ENCODE measurements at places on chromosomes 7 and 10.

DNA sequence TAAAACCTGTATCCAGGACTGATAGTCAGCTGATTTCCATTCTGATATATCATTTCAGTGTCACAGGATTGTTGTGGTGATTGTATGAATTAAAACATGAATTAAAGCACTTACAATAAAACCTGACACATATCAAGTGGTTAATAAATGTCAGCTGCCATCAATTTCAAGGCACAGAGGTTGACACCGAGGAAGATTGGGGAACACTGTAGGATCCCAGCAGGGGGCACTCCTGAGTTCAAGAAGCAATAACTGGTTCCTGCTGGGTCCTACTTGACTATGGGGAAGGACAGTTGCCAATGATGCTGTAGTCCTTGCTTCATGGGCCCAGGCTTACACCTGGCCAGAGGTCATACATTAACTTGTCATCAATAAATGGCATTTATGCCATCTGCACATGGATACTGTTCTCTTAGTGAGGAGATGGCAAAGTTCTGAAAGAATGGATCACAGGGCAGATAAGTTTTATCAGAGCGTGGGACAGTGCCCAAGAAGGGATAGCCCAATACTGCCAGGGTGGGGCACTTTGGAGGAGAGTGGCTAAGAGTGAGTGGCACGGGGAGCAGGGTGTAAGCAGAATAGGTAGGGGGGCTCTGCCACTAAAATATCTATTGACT, 24.1 kb downstream of the FZD1 start:
- DNase-seq: peak; percentile 71

DNA sequence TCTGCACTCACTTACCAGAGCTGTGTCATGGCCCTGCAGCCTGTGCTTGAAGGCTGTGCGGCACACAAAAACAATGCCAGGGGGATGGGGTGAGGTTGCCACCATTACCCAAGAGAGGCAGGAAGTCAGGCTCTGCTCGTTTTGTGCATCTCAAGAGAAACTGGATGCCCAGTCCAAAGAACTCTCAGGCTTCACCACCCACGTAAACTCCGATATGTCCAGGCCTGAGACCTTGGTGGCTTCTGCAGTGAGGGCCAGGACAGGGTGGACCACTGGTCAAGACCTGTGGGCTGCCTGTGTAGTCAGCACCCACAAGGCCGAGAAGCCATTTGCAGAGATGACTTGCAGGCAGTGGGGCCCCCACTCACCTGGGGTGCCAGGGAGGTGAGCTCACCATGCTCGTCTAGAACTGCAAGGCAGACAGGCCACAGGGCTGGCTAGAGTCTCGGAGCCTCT, 54.7 kb upstream of the EBF3 start:
- DNase-seq: no peak

DNA sequence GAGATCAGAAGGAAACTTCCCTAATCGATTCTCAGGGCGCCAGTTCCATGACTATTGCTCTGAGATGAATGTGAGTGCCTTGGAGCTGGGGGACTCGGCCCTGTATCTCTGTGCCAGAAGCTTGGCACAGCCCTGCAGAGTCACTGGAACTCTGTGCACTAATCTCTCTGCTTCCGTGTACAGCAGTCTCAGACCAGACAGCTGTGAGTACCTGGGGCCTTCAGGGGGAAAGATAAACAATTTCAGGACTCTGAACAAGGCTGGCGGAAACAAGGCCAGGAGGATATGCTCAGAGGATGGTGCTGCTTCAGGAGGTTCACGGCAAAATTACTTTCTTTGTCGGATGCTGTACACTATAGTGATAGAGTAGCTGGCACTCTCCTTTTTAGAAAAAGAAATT, 131.7 kb upstream of the PRSS58 start:
- DNase-seq: no peak

GRCh38 chr10:70557876-70558275, 44.7 kb downstream of the PRF1 start:
- no peak for DNase-seq

GRCh38 chr10:48233559-48234005, 40.9 kb downstream of the FRMPD2 start:
- peak; percentile 24 for DNase-seq

- DNase-seq: no peak
Observed at GRCh38 chr10:121375172-121375571, 223.1 kb downstream of the FGFR2 start.

GRCh38 chr7:102425639-102426267, 7.6 kb upstream of the ORAI2 start:
- peak; percentile 50 for DNase-seq

DNA sequence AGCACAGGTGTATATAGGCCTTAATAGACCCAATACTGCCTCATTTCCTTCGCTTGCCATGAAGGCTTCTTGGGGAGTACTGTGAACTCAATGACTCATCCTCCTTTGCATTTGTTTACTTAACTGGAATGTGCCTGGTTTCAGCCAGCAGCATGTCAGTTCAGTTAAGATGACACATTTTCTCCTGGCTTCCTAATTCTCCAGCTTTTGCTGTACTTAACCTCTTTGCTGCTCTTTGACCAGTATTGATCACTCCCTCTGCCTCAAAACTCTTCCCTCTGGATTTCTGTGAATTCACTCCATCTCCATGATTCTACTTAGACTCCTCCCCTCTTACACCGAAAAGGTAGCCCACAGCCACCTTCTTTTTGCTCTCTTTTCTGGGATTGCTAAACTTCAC, 135.7 kb downstream of the MAGI2 start:
- no peak for DNase-seq

- DNase-seq: peak; percentile 82
Observed at GRCh38 chr10:11209830-11210181, 192.1 kb downstream of the CELF2 start.

GRCh38 chr10:48550071-48550691, 54.7 kb downstream of the ARHGAP22 start:
- no peak for DNase-seq

- peak; percentile 27 for DNase-seq
Observed at GRCh38 chr10:97058521-97058920, 127.2 kb downstream of the SLIT1 start.

DNA sequence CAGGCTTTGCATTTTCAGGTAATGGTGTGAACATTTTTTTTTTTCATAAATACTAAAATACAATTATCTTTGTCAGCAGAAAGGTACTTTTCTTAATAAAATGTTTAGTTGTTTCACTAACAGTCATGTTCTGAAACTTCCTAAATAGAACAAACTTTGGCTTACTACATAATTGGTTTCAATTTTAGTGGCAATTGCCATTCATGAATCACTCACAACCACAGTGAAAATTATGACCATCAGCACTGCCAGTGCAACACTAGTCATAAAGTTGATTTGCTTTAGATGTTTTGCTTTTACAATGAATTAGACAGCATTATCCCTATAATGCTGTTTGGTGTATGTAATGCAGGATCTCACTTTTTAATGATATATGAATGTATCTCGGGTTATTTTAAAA, 297.6 kb upstream of the PLXDC2 start:
- DNase-seq: no peak

DNA sequence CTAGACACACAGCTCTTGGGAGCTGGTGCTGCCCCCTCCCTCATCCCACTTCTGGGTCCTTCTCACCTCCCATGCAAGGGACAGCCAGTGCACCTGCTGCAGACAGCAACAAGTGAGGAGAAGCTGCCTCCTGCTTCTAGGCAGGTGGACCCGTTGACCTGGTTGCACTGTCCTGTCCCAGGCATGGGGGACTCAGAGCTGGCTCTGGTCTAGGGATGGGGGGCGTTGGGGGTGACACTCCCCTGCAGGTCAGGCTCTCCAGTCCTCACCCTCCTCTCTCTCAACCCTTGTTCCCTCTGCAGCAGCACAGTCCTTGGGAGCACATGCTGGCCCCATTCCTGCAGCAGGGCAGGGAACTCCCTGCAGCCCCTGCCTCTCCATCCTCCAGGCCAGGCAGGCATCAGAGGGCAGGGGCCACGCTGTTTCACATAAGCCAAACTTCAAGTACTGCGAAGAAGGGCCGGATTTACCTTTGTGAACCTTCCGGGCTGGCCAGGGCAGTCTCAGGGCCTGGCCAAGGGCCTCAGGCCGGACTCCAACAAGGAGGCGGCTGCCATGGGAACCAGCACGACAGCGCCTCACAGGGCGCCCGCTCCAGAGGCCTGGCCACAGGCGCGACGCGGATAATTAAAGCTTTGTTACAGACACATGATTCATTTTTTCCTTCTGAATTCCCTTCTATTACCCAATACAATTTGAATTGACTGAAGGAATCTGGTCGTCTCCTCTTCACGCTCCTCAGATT, 48.5 kb downstream of the RASGEF1A start:
- peak; percentile 57 for DNase-seq

- DNase-seq: no peak
Observed at GRCh38 chr10:102527546-102527945, 23.8 kb downstream of the SUFU start.

Measured in pons (tissue), 1 donor.